ENCODE measurements at places on chromosomes 4 and X.

DNA sequence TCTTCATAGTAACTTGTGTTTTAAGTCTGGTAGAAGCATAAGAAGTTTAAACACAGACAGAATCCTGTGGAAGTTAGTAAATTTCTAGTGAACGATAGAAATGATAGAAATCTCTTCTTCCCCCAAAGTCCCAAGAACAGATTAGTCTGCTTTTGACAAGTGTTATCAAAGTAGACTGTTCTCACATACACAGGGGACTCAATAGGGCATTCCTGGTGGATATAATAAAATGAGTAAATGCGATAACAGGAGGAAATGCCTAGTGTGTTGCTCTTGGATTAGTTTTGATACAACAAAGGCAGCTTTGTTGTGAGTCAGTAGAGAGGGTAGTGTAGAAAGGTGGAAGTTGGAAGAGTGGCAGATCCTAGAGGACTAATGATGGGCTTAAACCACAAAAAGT, 43.5 kb downstream of the CLCN3 start:
- DNase-seq = no peak

- no peak for DNase-seq
Measured at GRCh38 chr4:109263721-109264120, 38.7 kb downstream of the COL25A1 start.

GRCh38 chr4:158322109-158322508, 111.8 kb downstream of the TMEM144 start:
- DNase-seq = no peak

- DNase-seq = no peak
Measured at GRCh38 chrX:29541038-29541437, 674.3 kb upstream of the MAGEB2 start.

Measured in epithelial cell of proximal tubule (primary cell).